Activated CD4-positive, CD25-positive, alpha-beta regulatory T cell (primary cell): ENCODE measurements at places on chromosomes 5 and 9.
A peak's percentile ranks its signal among the peaks of the same experiment; 100 is the strongest.

- DNase-seq, result no peak
Measured at GRCh38 chr9:107387409-107387808, 102.2 kb downstream of the KLF4 start.

DNA sequence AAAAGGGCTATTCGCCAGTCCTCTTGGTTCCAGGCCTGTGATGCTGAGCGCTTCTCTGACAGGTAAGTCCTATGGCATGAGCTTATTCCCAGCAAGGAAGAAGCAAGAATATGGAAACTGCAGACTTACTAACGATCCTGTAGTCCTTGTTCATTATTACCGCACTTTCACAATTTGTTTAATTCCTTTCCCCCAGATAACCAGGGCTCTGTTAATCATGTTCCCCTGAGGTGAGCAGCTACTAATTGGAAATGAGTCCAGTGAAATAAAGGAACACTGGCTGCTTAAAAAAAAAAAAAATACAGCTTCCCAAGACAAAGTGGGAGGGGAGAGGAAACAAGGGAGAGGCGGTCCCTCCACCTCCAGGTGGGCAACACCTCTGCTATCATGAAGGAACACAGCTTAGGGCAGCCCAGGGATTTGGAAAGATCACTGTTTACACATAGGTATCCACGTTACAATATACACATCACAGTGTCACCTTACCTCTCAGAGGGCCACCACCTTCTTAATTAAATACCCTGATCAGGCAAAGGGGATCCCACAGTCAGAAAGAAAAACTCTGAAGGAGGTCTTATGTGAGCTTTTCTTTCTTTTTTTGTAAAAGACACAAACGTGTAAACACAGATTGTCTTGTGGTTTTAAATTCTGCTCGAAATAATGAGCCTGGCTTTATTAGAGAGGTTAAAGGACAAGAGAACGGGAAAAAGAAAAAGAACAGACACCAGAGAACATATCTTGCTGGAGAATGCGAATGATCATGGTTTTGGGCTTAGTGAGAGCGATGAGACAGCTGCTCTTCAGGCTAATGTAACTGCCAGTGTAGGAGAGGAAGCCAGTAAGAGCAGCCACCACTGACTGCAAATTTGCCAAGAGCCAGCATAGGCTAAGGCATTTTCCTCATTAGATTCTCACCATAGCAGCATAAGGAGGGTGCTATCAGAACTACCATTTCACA is 258.6 kb downstream of the CRB2 start:
- no peak for DNase-seq

GRCh38 chr5:112649882-112650281 is 87.8 kb upstream of the APC start:
- no peak for DNase-seq

- no peak for DNase-seq
Measured at GRCh38 chr9:137685035-137685740, 66.4 kb downstream of the EHMT1 start.

DNA sequence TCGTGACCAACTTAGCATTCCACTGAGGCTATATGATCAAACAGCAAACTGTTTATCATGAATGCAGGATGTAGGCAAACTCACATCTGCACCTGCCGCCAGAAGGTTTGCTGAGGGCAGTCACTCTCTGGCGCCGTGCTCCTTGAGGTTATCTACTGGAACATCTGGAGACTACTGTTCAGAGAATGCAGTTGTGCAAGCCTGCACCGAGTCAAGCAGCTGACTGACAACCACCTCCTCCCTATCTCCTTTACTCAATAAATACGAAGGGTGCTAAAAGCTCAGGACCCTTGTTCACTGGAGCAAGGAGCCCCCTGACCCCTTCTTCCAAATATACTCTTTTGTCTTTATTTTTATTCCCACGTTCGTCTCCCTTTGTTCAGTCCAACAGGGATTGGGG is 27.1 kb downstream of the CCDC125 start:
- DNase-seq, result no peak

GRCh38 chr5:91311697-91312501 is 71.2 kb downstream of the ARRDC3 start:
- DNase-seq, result peak; percentile 43

DNA sequence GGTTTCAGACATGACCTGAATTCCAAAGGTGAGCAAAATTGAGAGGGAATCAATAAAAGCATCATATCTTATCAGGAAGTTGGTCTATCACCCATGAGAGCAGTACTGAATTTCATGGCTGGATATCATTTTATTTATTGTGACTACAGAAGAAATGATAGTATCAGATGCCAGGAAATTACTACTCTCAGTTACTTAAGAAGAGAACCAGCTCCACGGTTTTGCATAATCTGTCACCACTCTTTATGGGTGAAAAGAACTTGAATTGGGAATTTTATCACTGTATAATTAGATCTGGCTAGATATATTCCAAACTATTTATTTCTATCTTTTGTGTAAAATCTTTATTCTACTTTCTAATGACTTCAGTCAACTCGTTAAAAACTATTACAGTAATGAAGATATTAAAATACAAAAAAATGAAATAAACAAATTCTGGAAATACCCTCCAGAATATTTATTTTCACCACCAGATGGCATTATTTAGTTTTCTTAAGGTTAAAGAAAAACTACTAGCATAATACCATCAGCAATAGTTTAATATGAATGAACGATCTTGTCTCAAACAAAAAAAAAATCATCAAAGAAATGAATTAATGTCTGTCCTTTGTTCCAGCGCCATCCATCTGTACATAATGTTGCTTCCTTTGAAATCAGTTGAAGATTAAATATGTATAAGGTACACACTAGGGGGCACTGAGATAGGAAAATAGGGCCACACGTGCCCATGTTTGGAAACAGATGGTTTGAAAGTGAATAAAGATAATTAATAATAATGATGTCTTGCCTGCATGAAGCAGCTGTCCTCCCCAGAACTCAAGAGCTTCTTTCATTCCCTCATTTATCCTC is 84.7 kb upstream of the SLCO6A1 start:
- DNase-seq, result no peak

- no peak for DNase-seq
Measured at GRCh38 chr9:84061613-84062193, 81.1 kb downstream of the RMI1 start.

DNA sequence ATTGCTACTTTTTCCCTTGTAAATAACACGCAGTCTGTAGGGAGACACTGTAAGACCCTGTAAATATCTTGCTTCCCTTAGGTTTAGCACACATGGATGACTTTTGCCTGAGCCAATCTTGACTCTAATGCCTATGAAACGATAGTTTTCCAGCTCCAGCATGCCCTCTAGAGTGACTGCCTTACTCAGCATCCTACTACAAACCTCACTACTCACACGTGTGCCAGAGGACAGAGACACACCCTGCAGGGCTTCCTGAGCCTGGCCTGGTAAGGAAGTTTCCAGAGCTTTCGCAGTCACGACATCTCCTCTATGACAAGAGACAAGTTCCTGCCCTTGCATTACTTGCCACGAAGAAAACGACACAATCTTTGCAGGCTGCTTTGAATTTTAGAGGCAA is 138.1 kb downstream of the ATPSCKMT start:
- DNase-seq, result no peak

DNA sequence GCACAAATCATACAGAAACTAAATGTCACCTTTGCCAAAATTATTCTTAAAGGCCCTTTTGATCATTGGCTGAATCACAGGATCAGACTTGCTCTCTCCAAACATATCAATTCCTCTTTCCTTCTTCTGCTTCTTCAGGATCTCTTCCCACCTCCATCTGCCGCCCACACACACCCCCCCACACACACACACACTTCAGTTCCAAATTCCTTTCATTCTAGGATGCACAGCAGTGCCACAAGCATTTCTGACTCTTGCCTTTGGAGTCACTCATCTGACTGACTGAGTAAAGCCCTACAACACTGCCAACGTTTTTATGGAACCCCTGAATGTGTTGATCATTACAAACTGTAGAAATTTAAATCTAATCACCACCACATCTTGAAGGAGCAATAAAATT is 22.9 kb downstream of the DNAH5 start:
- no peak for DNase-seq

- no peak for DNase-seq
Measured at GRCh38 chr5:160685695-160686094, 166.3 kb downstream of the ATP10B start.

DNA sequence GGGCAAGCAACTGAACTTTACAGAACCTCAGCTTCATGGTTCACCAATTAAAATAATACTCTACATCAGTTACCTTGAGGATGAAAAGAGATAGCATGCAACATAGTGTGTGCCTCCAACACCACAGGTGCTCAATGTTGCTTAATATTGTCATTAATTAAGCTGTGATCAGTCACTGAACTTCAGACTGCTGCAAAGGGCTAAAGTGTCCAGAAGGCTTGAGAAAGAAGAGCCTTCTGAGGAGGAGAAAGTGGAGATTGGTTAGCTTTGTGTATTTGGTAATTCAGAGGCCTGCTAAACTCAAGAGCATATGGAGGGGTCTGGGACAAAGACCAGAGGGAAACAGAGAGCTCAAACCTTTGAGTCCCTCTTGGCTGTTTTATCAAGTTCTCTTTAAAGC is 66.3 kb upstream of the SELENOP start:
- DNase-seq, result no peak

- DNase-seq, result no peak
Measured at GRCh38 chr5:10626473-10627013, 62.7 kb downstream of the ANKRD33B start.

GRCh38 chr9:72875221-72875620 is 77.6 kb downstream of the ALDH1A1 start:
- no peak for DNase-seq

- no peak for DNase-seq
Measured at GRCh38 chr9:135823036-135823435, 84.3 kb downstream of the CAMSAP1 start.

DNA sequence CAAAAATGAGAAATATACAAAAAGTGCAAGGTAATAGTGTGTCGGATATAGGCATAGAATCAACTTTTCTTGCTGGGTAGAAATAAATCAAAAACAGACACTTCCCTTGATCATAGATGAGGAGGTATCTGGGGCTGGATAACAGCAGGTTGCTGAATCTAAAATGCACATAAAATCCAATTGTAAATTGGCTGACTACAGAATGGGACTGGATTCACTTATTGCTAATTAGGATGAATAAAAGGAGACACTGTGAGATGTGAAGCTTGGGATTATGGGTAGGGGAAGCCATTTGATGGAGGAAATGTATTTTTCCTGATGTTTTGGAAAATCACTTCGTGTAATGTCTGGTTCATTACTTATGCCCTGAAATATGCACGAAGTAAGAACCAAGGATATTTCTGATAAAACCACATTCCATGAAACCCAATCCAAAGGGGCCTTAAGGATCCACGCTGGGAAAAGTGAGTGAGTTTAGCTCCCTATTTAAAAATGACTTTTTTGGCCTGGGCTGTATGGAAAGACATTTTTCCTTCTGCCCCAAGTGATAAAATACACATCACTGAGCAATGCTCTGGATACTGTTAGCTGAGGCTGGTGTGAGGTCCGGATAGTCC is 136.1 kb downstream of the MARCHF11 start:
- no peak for DNase-seq

DNA sequence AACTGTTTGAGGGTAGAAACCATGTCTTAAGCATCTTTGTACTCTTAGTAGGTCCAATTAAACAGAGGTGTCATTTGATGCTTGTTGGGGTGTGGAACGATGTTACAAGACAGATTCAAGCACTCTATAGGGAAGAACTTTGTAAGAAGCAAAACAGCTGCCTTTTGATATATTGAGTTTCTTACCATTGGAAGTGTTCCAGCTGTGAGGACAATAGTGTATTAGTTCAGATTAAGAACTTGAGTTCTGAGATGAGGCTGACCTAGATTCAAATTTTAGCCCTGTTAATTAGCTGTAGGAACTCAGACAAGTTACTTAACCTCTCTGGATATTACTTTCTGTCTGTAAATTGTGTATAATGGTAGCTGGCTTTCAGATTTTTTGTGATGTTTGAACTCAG is 19.6 kb upstream of the ZNF462 start:
- DNase-seq, result no peak

- no peak for DNase-seq
Measured at GRCh38 chr9:87346061-87346665, 151.5 kb upstream of the DAPK1 start.

DNA sequence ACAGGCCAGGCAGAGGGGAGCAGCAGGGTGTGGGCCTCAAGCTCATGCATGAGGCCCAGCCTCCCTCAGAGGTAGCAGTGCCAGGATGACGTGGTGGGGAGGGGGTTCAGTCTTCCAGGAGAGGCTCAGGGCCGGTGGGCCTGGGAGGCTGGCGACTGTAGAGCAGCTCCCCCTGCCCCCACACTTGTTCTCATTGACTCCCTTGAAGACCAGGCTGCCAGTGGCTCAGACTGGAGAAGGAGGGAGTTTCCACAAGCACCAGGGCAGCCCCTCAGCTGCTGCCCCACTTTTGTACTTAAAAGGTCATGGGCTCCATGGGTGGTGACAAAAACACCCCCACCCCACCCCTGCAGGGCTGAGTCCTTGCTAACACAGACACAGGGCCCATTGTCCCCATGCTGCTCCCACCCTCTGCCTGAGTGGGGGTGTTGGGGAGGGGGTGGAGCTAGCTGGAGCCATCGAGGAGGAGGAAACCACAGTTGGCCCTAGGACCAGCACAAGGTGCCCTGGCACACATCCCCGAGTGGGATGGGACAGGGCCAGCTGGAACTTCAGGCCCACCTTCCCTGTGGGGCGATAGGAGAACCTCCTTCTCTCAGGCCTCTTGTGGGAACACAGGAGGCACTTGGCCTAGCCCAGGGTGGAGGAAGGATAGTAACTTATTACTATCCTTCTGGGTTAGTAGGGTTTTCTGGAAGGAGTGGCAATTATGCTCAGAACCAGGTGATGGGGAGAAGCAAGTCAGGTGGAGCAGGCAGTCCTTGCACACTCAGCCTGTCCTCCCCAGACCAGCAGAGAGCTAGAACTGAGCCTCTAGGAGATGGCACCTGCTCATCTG is 10.7 kb downstream of the PDLIM4 start:
- DNase-seq, result no peak

DNA sequence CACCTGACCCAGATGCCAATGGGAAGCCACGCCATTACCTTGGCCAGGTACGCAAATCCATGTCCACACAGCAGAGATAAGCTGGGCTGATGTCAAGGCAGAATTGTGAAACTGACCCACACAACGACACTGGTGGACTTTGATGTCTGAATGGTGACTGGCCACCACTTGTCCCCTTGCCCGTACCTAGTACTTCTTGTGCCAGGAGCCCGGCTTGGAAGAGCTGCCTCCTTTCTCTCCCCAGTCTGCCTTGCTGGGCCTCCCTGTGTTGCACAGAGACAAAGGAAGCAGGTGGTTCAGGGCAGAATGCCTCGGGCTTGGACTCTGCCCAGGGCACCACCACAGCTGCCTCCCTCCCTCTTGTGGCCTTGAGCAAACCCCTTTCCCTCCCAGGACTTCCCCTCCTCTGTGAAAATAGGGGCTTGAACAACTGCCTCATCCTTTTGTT is 23.3 kb downstream of the PTGES2 start:
- DNase-seq, result no peak

DNA sequence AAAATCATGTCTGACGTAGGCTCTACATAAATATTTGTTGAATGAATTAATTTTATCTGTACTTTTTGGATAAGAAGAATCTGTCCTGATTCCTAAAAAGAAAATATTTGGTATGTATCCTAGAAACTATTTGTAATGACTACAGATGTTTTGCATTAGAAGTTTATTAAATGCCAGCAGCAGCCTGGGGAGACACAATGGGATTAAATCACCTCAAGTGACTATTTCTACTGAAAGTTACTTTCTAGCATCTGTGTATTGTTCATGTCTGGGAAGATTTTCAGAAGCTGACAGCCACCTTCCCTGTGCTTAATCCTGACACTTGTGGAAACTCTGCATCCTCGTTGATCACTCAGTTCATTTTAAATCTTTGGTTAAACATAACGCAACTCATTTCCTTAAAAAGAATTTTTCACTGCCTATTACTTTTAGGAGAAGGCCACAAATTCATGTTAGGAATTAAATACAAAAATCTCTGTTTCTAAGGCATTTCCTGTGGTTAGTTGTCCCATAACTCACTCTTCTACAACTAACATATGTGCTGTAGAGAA is 209.3 kb upstream of the PPP1R2B start:
- DNase-seq, result no peak
